Stimulated activated CD4-positive, alpha-beta T cell treated with anti-CD3 and anti-CD28 coated beads, Interleukin-4, amount 100 ng/mL, for 4 hours (primary cell): ENCODE measurements at places on chromosomes 2 and 18.

DNA sequence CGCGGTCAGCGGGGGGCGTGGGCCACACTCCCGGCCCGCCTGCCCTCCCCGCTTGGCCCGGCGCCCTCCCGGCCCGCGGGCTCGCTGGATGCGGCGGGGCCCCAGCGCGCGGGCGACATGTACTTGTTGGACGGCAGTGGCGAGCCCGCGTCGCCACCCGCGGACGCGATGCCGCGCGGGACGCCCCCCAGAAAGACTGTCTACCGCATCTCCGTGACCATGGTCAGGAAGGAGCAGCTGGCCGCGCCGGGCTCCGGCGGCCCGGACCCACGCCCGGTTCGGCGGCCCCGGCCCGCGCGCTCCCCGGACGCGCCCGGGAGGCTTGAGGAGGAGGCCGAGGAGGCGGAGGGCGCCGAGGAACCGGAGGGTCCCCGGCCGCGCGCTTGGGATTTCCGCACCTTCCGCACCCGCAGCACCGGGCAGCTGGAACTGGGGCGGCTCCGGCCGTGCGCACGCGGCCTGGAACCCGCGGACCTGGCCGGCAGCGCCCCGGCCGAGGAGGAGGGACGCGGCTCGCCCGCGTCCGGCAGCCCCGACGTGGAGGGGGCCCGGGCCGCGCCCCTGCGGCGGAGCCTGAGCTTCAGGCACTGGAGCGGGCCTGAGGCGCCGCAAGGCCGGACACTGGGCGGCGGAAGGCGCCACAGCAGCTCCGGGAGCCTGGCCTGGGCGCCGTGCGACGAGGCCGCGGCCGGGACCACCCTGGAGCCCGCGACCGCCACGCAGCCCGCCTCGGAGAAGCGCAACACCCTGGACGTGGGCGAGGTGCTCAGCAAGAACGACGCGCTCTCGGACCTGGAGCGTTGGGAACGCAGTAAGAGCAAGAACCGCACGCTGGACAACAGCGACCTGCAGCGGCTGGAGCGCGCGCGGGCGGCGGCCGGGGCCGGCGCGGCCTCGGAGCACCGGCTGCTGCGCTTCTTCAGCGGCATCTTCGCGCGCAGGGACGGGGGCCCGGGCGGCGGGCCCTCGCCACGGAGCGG is 176.4 kb downstream of the AGAP1 start:
- DNase-seq: no peak

DNA sequence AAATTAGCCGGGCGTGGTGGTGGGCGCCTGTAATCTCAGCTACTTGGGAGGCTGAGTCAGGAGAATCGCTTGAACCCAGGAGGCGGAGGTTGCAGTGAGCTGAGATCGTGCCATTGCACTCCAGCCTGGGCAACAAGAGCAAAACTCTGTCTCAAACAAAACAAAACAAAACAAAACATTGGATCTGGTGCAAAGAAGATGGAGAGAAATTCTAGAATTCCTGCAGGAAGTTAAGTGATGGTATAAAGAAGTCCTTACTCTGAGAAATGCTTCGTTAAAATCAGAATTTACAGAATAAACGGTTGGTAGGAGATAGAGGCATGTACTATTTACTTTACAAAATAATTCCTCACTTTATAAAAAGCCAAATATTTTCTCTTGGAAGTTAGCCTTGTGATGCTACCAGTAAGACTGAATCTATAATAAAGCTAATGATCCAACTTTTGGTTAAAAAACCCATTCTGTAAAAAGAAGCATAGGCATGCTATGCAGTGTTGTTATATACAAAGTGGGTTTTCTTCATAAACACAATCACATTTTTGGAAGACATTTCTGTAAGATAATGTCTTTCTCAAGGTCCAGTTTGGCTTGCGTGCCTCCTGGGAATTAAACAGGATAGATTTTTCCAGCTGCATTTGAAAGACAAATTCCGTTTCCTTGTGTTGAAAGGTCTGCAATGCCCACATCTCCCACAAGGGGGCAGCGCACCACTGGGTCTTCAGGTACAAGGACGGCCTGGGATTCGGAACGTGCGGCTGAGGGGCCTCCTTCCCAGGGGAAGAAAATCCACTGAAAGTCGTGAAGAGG is 35.6 kb upstream of the PNO1 start:
- peak; percentile 76 for DNase-seq

DNA sequence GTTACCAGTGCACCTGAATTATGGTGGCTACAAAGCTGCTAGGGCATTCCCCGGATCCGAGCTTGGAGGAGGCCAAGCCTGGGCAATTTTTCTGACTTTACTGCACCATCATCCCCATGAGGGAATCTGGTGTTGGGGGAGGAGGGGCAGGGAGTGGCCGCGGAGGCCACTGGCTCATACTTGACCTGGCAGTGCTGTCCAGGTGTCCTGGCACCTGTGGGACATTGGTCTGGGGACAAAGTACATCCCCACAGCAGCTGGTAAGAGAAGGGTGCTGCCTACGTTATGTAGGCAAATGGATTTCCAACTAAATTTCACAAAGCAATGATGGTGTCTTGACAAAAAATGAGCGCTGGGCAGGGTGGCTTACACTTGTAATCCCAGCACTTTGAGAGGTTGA is 48.3 kb downstream of the KLHL29 start:
- no peak for DNase-seq

DNA sequence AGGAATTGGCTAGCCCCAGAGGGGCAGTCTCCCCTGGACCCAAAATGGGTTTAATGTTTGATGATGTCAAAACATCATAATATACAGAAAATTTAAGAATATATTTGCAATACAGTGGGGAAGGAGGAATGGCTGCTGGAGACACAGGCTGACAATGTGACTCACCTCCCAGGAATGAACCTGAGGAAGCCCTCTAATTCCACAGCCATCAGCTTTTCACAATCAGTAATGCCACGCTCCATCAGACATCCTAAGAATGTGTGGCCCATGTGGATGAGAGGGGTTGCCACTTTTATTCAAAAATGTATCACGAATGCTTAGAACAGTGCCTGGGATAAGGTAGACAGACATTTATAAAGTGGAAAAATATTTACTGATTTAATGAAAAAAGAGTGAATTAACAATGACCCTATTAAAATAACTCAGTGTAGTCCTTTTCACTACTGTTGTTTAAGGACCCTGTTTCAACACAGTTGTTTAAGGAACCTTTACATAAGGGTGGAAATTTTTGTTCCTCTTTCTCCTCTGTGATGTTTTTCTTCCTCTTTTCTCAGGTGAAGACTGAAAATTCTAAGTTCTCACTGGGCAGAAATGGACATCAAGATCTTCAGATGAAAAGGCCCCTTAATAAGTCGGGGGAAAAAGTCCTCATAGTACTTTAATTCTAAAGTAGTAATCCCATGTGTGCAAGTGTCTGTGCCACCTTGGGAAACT is 17.5 kb upstream of the TMEM163 start:
- DNase-seq: no peak

GRCh38 chr2:22748909-22749308 is 636.1 kb upstream of the KLHL29 start:
- DNase-seq: no peak

- no peak for DNase-seq
These were observed 418.5 kb upstream of the MAP2 start for GRCh38 chr2:209005371-209005770.

DNA sequence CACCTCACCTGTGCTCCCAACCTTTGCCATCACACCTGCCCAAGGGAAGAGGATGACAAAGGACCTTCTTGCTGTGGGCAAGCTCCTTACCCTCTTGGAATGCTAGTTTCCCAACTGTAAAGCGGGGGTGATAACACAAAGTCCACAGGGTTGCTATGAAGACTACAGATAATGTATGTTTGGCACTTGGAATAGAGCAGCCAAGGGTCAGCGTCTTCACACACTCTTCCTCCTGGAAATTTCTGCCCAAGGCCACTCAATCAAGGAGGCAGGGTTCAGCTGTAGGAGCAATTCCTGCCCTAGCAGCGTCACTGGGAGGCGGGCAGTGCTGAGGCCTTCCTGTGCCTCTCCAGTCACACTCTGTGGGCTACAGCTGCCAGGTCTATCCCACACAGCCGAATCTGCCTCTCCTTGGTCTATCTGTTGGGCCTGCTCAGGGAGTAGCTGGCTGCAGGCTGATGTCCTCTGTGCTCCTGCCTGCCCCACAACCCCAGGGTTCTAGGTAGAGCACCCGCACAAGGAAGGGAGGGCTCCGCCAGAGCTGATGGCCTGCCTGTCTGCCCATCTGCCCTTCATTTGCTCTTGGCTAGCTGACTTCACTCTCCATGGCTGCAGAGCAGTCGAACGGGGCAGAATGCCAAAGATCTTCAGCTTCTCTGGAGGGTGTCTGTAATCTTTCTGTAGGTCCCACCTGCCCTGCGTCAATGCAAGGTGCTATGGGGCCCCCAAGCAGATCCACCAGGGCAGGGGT is 91.9 kb downstream of the MRO start:
- no peak for DNase-seq

- peak; percentile 18 for DNase-seq
These were observed 748 bp downstream of the FMNL2 start for GRCh38 chr2:152335726-152336118.

- DNase-seq: no peak
These were observed 1.4 kb downstream of the B3GNT2 start for GRCh38 chr2:62197011-62197924.

DNA sequence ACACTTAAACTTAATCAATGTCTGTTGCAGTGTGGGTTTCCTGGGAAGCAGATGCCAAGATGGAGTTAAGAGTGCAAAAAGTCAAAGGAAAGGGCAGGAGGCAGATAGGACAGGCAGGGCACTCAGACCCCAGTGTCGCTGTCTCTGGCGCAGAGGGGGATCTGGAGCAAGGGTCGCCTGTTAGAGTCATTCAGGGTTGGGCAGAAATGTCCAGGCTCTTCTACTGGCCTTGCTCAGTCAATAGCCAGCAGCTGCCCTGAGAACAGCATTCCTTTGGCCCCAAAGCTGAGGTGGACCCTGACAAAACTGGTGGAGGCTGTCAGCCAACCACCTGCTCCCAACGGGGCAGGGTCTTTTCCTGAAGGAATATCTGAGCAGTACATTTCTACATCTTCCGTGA is 97.1 kb upstream of the SLC66A3 start:
- DNase-seq: no peak

- DNase-seq: no peak
These were observed 81.2 kb downstream of the CTIF start for GRCh38 chr18:48620071-48620470.

DNA sequence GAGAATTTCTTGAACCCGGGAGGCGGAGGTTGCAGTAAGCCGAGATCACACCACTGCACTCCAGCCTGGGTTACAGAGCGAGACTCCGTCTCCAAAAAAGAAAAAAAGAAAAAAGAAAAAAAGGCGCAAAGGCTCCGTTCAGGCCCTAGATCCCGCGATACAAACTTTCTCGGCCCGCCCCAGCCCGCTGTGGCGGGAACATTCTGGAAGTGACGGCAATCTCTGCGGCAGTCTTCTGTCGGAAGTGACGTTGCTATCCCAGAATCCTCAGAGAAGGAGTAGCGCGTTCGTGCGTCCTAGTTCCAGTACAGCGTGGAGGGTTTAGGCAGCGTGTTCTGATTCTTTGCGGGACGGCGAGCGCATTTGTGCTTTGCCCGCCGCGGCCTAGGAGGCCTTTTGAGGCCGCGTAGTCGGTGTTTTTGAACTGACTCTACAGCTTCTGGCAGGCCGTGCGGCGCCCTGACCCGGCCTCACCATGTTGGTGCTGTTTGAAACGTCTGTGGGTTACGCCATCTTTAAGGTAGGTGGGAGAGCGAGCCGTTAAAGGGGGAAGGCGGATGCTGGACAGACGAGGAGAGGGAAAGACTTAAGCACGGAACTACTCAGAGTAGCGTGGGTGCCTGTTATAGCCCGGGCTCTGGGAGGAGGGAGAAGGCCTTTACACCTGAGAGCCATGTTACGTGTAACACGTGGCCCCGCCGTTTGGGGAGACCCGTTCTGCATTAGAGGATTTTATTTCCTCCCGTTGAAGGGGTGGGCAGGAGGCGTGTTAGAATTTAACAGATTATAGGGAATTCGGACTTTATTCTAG is at the start of gene NOP58:
Gene NOP58 (plus strand): TSS at position 297 of the 811 bp plus-strand sequence. CDS start 179 bp downstream, at position 476.
- DNase-seq: peak; percentile 90

GRCh38 chr2:200585730-200586643 is at the start of gene AOX1:
Gene AOX1, plus strand, starts transcription at chr2:200586014. Its CDS starts 95 bp downstream, at chr2:200586109.
- no peak for DNase-seq

DNA sequence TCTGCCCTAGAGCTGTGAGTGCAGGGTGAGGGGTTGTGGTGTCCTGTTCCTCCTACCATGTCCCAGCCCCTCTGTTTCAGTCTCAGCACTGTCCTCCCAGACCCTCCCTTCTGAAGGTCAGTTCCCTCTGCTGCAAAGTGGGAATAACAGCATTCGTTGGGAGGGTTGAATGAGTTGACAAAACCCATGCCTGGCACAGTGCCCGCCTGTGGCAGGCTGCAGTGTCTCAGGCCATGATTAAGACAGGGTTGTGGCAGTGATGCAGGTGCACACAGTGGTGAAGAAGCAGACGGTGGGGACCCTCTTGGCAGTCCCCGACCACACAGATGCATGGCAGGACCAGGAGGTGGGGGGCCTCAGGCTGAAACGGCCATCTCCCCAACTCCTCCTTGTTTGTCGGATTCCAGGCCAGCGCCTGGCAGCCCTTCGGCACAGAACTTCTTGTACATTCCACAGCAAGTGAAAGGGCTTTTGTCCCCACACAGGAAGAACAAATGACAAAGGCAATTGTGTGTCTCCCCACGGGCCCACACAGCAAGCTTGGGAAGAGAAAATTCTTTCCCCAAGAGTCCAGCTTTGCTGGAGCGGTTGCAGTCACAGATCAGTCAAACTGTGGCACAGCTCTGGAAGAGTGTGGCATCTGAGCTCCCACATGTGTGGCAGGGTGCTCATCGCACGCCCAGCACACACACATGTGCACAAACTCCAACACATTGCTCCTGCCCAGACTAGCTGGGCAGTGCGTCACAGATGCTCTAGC is 92.0 kb upstream of the MSH2 start:
- DNase-seq: no peak

DNA sequence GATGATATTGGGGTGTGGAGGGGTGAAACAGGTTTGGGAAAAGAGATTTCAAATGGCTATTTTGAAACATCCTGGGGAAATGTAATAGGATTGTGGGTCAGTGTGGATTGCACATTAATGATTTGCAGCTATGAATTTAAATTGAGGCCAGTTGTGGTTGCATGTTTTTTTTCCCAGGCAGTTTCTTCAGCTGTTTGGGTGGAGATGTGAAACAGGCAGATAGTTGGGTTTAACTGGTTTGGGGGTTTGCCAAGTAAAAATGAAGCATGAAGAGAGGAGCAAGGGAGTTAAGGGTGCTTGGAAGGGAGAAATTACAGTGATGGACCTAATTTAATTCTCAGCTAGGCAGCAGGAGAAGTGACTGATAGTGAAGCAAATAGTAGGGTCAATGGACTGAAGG is 16.8 kb downstream of the GPD2 start:
- no peak for DNase-seq

DNA sequence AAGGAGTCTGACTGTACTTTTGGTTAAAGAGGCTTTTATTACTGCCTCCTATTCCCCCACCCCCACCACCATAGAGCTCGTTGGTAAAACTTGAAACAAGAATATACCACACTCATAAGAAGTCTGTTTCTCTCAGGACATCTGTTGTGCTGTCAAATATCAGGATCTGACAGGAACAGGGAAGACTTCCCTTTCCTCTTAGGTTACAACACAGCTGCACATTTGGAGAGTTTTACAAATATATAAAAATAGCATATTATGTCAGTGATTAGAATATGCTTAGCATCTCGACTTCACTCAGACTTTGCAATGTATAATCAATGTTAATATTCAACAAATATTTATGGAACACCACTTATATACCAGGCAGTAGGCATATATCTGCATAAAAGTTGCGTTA is 439.6 kb upstream of the REG3G start:
- DNase-seq: no peak
